ENCODE measurements at places on chromosomes 6 and 20. TPM values are rescaled to one million over a fixed set of nuclear protein-coding genes. Genes with fewer than 3 reads are reported as not detected.

DNA sequence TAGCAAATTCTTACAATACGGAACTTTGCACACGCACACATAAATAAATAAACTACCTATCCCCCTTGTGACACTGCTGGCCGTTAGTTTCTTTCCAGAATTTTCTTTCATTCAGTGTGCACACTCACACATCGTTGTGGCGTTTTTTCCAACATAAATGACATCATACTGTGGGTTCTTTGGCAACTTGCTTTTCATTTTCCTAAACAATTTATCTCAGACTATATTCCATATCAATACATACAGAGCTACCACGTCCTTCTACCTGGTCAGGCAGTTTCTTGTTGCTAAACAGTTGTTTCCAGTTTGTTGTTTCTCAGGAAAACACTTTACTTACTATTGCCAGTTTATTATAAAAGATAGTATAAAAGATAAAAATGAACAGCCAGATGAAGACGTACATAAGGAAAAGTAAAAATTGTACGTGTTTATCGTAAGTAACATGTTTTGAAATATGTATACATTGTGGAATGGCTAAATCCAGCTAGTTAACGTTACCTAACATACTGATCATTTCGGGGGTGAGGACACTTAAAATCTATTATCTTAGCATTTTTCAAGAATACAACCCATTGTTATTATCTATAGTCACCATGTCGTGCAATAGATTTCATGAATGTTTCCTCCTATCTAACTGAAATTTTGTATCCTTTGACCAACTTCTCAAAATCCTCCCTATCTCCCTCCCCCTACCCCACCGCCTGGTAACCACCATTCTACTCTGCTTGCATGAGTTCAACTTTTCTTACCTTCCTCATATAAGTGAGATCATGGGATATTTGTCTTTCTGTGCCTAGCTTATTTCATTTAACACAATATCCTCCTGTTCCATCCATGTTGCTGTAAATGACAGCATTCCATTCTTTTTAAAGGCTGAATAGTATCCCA, 1.2 kb upstream of the TP53RK start:
- DNase-seq = no peak

DNA sequence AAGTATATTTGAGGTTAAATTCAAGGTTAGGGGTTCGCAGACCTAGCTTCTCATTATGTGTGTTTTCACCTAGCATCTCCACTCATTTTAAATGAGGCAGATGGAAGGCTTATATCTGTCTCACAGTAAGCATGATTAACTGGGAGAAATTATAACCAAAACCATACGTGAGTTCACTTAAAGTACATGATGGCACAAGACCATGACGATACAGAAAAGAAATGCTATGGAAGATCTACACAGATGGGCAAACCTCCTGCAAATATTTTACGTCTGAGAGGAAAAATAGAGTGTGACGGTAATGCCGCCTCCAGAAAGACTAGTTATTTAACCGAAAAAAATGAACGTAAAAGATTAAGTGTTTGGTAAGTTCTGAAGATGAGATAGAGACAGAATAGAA, 337.8 kb downstream of the FARS2 start:
- no peak for DNase-seq

DNA sequence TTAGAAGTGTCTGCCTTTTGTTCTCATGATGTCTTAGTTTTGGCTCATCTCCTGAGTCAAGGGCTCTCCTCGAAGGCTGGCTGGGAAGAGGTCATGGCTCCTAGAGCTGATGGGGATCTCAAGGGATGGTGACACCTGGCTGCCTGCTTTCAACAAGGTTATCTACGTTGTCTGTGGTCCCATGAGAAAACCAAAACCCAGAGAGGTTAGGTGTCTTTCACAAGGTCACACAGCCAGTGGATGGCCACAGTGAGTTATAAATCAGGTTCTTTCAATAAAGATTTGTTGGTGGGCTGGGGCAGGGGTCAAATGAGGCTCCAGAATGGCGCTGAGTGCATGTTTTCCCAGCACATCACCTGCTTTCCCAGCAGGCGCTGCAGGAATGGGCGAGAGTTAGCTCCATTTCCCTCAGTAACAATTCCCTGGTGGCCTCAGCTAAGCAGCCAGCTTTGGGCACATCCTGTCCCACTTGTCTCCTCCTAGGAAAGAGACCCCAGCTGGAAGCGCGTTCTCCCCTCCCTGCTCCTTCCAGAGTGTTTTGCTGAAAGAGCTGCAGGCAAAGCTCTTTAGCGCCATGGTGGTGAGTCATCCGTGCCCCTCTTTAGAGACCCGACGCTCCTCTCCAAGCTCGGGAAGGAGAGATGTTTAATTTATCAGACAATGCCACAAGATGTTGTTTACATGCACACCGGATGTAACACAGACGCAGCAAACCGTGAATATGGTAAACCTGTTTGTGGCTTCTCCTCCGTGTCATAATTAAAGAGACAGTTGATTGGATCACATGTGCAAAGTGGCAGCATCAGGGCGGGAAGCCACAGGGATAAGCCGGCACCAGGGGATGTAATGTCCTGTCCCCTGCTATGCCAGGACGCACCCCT, 109.7 kb downstream of the LRFN2 start:
- no peak for DNase-seq

DNA sequence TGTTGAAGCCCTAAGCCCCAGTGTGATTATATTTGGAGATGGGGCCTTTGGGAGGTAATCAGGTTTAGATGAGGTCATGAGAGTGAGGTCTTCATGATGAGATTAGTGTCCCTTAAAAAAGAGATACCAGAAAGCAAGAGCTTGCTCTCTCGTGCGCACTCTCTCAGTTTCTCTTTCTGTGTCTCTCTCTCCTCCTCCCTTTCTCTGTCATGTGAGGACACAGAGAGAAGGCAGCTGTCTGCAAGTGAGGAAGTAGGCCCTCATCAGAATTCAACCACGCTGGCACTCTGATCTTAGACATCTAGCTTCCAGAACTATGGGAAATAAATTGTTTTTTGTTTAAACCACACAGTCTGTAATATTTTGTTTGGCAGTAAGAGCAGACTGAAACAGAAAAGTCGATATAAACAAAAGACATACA, 180.5 kb downstream of the IBTK start:
- DNase-seq = no peak

The ANKRD66 gene
- polyA plus RNA-seq = not detected

The CDH4 gene
- polyA plus RNA-seq = 6.9 TPM

DNA sequence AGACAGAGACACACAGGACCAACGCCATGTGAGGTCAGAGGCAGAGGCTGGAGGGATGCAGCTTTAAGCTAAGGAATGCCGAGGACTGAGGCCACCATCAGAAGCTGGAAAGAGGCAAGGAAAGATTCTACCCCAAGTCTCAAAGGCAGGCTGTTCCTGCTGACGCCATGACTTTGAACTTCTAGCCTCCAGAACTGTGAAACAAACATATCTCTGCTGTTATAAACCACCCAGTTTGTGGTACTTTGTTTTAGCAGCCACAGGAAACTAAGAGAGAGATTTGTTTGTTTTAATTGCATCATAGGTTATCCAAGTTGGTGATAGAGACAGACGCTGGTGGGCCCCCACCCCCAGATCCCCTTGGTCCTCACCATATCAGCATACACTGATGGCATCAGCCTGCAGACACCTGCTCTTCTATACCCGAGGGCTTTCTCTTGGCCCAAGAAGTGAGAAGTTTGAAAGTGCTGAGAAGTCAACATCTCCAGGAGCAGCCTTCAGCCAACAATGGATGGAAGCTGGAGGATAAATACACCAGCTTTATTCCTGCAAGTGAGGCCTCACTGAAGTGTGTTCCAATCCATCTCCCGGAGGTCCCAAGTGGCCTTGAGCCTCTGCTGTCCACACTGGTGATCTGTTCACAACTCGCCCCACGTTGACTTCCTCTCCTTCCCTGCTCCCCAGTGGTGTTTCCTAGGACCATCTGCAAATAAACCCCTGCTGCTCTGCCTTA, 154.7 kb downstream of the BTBD3 start:
- no peak for DNase-seq

The BPIFB1 gene
- not detected for polyA plus RNA-seq

- no peak for DNase-seq
These were observed 54.0 kb downstream of the GMDS start for GRCh38 chr6:2191390-2191740.

DNA sequence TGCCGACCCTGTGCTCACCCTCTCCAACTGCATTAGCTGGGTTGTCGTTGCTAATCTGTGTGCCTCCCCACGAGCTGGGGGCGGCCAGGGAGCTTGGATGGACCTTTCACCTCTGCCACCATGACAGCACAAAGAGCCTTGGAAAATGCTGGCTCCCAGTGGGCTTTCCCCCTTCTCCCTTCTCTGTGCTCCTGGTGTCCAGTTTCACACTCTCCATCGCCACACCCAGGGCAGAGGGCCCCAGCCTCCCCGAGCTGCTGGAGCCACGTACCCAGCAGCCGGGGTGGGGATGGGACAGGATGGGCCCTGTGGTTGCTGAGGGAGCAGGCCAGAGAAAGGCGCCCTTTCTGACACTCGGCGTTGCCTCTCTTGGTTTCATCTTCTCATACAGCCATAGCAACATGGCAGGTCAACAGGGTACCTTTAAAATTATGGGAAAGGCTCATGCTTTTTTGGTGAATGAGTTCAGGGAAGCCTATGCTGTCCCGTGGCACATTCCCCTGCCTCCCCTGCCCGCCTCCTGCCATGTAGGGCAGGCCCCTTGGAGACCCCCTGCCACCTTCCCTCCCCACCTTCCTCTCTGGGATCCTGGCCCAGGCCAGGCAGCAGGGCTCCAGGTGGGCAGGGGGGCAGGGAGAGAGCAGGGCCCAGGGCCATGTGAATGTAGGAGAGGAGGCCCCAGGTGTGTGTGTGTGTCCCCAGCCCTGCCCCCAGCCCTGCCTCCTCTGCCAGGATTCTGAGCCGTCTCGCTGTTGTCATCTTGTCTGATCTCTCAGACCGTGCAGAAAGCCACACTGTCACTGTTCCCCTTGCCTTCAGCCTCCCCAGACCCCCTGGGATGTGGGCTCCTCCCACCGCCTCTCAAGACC, 85.2 kb upstream of the CCDC167 start:
- DNase-seq = no peak

The ULBP3 gene
- 10.8 TPM for polyA plus RNA-seq
